ENCODE measurements at places on chromosomes 12 and 14. TPM values are rescaled to one million over a fixed set of nuclear protein-coding genes. Genes with fewer than 3 reads are reported as not detected.

Gene STON2
- 14.6 TPM for polyA plus RNA-seq

Gene NUDT4
- 77.9 TPM for polyA plus RNA-seq

Gene PRB2
- polyA plus RNA-seq, result 0.28 TPM

Gene HOXC5
- 1.8 TPM for polyA plus RNA-seq

Gene CDCA3
- 29.1 TPM for polyA plus RNA-seq

Gene NOVA1
- polyA plus RNA-seq, result 11.6 TPM

Gene NTF3
- 2.1 TPM for polyA plus RNA-seq

Gene KCTD10
- polyA plus RNA-seq, result 26.3 TPM

DNA sequence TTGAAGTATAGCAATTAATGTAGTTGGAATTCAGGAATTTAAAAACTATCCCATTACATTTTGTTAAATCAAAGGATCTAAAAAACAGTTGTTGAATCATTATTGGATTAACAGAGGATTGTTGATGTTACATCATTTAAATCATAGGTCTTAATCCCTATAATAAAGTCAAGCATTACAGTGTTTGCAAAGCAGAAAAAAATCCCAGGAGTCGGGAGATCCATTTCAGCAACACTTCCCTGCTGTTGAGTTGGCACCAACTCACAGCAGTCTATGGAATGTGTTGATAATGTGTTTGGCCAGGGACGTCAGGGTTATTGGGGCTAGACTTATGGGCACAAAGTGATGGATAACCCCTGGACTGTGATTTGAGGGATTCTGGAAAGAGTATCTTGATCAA, 99.1 kb upstream of the TMTC1 start:
- peak; percentile 5 for DNase-seq

DNA sequence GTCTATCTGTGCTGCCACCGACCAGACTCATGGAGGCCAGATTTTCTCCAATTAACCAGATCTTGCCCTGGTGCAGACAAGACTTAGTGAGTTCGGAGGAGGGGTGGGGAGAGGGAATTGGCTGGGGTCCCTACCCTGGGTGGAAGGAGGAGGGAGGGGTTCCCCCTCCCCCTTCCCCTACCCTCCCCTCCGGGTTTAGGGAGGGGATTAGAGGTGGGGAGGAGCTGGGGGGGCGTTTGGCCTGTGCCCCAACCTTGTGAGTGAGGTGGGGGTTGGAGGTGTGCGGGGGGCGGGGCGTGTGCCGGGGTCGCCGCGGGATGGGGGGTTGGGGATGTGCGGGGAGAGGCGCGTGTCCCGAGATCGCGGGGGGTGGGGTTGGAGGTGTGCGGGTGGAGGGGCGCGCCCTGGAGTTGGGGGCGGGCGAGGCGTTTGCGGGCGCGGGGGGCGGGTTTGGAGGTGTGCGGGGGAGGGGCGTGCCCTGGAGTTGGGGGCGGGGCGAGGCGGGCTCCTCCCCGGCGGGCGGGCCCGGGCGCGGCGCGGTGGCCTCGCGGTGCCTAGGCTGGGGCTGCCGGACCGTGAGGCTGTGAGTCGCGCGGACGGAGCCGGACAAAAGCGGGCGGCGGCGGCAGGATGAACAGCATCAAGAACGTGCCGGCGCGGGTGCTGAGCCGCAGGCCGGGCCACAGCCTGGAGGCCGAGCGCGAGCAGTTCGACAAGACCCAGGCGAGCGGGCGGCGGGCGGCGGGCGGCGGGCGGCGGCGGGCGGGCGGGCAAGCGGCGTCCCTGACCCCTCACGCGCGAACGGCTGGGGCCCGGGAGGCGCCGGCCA, at the start of gene HIP1R:
TSS of gene HIP1R (plus strand) at position 537 of the 829 bp plus-strand sequence. CDS start at position 631, 94 bp downstream.
- DNase-seq, result no peak

DNA sequence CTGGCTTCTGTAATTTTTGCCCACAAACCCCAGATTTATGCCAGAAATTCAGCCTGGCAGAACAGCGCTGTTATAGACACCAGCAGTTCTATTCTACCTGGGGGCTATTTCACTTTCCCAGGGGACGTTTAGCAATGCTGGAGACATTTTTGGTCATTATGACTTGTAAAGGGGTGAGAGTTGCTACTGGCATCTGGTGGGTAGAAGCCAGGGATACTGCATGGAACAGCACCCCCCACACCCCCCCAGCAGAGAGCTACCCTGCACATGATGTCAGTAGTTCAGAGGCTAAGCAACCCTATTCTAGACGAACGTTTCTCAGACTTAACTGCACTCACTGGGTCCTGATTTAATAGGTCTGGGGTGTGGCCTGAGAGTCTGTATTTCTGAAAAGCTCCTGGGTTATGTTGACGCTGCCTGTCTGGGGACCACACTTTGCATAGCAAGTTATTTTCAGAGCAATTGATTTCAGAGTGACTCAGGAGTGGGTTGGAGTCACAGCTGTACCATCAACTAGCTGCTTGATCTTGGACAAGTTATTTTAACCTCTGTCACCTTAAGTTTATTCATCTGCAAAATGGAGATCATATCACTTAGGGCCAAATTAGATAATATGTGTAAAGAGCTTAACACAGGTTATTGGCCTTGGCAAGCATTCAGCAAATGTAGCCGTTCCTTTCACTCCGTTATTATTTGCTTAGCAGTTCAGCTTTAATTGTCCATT, 48.5 kb downstream of the CHST11 start:
- no peak for DNase-seq

GRCh38 chr12:11618046-11618445, 31.4 kb upstream of the ETV6 start:
- DNase-seq, result no peak

GRCh38 chr12:10069099-10069498, 29.7 kb downstream of the CLEC1A start:
- peak; percentile 2 for DNase-seq

- no peak for DNase-seq
Measured at GRCh38 chr12:47394070-47394469, 311.8 kb downstream of the RPAP3 start.

- no peak for DNase-seq
Measured at GRCh38 chr14:33511851-33512640, 438.8 kb downstream of the EGLN3 start.

DNA sequence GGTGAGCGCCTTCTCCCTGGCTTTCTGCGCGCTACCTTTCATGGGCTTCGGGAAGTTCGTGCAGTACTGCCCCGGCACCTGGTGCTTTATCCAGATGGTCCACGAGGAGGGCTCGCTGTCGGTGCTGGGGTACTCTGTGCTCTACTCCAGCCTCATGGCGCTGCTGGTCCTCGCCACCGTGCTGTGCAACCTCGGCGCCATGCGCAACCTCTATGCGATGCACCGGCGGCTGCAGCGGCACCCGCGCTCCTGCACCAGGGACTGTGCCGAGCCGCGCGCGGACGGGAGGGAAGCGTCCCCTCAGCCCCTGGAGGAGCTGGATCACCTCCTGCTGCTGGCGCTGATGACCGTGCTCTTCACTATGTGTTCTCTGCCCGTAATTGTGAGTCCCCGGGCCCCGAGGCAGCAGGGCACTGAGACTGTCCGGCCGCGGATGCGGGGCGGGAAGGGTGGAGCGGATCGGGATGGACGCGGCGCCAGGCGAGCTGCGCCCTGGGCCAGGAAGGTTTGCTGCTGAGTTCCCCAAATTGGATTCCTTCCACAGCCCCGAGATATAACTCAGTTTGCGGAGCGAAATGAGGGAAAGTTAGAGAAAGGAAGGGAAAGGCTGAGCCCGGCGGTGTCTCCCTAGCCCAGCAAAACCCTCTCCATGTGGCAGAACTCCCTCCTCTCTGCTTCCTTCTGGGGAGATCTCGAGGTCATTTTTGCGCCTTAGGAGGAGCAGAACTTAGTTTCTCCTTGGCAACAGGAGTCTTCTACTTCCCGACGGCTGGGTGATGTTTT, 972 bp downstream of the PTGDR start:
- peak; percentile 41 for DNase-seq

DNA sequence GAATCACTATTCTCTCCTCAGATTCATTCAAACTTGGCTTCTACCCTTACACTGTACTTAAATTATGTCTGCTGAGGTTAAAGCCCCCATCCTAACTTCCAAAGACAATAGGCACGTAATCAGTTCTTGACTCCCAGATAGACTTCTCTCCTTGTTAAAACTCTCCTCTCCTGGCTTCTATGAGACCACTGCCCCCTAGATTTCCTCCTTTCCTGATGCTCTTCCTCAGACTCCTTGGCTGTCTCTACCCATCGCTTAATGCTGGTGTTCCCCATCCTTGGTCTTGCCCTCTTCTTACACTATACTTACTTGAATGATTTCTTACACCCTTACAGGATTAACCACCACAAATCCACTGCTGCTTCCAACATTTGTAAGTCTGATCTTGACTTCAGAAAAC, 32.8 kb downstream of the TC2N start:
- no peak for DNase-seq

DNA sequence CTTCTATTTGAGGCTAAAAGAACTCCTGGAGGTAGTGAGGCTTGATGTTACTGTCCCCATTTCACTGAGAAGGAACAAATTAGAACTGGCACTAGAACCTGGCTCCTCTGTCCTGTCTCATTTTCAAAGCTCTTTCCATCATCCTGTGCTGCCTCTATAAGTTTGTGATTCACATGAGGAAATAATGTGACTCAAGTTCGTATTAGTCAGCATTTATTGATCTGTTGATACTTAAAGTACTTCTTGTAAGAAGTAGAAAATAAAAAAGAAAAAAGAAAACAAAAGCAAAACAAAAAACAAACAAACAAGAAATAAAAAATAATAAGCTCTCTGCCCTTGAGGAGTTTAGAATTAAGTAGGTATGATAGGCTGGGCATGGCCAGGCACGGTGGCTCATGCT, 2.3 kb upstream of the ESPL1 start:
- DNase-seq, result no peak

- no peak for DNase-seq
Measured at GRCh38 chr12:25082628-25083027, 112.3 kb downstream of the DNAI7 start.

DNA sequence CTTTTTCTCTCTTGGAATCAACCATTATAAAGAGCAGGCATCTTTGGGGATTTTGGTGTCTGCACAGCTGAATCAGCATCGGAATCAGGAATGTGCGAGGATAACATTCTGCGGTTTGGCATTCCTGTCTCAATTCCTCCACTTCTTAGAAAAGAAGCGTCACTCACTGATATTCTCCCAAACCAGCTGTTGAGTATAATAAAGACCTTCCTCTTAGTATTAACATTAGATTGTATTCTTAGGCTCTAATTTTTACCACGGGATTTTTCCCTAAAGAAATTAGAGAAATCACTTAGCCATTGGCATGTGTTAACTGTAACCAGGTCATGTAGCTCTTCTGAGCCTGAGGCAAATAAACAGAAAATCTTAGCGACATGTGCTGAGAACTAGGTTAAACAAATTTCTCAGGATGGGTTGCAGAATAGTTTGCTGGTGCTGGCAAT, 128.7 kb downstream of the TMX1 start:
- no peak for DNase-seq

- no peak for DNase-seq
Measured at GRCh38 chr12:131604859-131605258, 106.0 kb upstream of the SFSWAP start.

DNA sequence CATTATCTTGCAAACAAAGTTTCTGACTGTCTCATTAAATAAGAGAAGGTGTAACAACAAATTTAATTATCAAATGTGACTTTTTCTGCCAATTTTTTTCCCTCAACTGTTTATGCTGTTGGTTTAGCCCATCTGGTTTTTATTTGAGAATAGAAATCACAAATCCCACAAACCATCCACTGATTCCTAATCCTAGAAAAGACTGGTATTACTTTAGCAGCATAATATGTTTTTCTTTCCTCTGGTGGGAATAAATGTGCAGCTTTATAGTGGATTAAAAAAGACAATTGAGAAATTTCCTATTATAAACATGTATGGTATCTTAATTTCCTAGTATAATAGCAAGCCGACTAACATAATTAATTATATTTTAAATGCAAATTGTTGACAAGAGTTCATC, 257.9 kb upstream of the FOXN3 start:
- DNase-seq, result no peak

DNA sequence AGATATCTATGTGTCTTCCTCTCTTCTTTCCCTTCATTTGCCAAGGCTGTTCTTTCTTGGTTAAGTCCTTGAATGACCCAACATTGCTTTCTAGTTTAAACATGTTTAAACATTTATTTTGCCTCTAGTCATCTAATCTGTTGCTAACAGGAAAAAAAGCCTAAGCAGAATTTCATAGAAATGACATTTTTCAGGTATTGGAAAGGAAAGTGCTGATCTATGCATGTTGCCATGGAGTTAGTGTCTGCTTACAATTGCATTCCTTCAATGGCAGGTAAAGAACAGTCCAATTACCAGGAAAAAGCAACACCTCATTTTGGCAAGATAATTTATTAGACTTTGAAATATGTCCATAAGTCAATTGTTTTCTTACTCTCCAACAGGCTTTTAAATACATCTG, 21.5 kb upstream of the SLC2A13 start:
- no peak for DNase-seq

- no peak for DNase-seq
Measured at GRCh38 chr14:71711619-71712018, 220.6 kb upstream of the RGS6 start.

GRCh38 chr12:104510873-104511440, 54.2 kb downstream of the CHST11 start:
- no peak for DNase-seq

- no peak for DNase-seq
Measured at GRCh38 chr12:53530920-53531319, 23.6 kb upstream of the NPFF start.

DNA sequence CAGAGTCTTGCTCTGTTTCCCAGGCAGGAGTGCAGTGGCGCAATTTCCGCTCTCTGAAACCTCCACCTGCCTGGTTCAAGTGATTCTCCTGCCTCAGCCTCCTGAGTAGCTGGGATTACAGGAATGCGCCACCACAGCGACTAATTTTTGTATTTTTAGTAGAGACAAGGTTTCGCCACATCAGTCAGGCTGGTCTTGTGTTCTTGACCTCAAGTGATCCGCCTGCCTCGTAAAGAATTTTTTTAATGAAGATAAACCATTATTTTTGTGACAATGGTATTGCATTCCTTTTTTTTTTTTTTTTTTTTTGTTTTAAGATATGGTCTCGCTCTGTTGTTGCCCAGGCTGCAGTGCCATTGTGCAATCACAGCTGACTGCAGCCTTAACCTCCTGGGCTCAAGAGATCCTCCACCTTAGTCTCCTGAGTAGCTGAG, 25.8 kb downstream of the ACVR1B start:
- no peak for DNase-seq

- no peak for DNase-seq
Measured at GRCh38 chr12:68487721-68488309, 122.9 kb upstream of the RAP1B start.

DNA sequence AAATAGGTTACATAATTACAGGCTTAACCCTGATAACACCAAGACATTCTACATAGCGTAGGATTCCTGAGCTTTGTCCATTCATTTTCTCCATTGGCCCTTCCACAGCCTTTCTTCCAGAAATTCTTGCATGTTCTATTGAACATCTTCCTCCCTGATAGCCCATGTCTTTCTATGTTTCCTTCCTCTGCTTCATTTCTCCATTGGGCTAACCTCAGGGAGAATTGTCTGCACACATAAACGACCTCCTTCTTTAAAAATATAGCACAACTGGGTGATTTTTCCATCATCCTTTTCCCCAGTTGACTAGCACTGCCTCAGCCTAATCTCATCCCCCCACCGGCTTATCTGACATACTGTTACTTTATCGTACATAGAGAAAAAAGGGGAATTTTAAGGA, 11.2 kb downstream of the DIO2 start:
- DNase-seq, result no peak
